Brain microvascular endothelial cell (primary cell): ENCODE measurements at places on chromosomes 7 and 10.
A peak's percentile ranks its signal among the peaks of the same experiment; 100 is the strongest.

DNA sequence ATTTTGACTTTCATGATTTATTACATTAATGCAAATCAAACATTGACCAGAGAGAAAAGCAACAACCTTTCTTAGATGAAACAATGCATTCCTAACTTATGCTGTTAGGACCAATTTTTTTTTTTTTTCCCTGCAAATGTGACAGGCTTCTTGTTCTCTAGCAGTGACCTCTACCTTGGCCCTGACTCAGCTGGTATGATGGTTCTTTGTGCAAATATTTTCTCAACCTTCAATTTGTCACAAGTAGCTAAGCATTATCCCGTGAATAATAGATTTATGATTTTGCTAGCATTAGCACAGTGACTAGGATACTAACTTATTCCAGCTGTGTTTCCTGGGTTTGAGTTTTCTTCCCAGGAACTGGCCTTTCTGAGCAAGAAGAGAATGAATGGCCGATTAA lies 64.9 kb downstream of the PPP1R9A start:
- DNase-seq, result peak; percentile 39

DNA sequence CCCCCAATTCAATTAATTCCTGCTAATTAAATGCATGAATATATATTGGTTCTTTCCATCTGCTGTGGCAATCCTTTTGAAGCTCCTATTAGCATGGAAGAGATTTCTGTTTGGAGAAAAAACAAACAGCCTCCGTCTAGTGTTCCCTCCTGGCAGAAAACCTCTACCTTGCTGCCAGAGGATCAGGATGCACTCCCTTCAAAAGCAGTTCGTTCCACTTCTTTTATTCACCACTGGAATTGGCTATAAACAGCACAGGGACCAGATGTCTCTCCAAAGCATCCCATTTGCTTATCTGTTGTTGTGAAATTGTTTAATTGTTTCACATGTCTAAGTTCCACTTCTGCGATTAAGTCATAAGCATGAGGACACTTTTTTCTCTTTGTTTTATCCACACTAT lies 77.8 kb upstream of the PTN start:
- no peak for DNase-seq

GRCh38 chr10:72689660-72690059 lies 2.3 kb upstream of the MCU start:
- no peak for DNase-seq

DNA sequence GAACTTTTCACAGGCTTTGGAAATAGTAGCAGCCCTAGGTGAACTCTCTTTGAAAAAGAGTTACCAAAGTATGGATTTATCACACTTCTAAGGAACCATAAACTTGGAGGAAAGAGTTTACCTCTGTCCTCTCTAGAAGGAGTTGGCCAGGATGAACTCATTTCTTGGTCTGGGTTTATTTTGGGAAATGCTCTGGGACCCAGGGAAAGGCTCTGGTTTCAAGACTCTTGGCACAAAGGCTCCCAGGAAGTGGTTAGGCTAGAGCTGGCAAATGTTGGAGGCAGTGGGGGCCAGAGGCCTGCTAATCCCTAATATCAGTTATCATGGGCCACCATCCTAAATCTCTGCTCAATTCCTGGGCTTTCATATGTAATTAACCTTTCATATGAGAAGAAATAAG lies 36.3 kb upstream of the CDK6 start:
- no peak for DNase-seq

DNA sequence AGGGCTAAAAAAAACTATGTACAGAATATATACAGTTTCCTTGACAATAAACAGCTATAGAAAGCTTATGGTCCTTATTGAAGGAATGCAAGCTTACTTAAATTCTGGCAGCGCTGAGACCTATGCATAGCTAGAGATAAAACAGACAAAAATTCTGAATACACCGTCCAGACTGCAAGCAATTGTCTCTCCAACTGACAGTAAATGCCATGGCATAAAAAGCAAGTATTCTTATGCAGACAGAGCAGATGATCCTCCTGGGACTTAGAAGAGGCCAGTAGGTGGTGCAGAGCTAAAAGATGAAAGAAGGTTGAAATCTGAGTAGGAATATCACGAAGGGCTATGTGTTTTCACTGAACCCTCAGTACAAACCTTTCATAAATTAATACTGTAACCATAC lies 157.0 kb upstream of the CACNA2D1 start:
- no peak for DNase-seq

- DNase-seq, result peak; percentile 93
Observed at GRCh38 chr10:99966306-99966705, 43.4 kb downstream of the DNMBP start.

DNA sequence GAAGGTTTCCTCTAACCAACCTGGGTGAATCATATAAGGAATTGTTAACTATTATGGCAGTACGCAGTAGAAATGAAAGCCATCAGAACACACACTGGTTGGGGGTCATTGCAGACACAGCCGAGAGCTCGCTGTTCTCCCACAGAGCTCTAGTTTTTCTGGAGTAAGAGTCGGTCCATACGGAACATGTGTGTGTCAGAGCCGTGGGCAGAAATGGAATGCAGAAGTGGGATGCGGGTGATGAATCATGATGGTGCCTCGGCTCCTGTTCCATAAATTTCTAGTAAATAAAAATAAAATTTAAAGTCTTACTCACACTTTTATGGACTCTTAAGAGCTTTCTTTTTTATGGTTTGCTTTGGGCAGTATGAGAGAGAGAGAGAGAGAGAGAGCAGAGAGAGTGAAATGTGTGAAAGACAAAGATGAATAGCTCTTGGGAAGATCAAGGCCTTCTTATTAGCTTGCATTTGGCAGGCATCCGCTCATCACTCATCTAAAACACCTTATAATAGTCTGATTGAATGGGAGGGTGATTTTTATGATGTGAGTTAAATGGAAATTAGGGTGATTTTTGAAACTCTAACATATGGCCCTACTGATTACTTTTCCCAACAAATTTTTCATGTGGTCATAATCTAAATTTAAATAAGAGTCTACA lies 98.8 kb upstream of the PFKP start:
- DNase-seq, result peak; percentile 32

DNA sequence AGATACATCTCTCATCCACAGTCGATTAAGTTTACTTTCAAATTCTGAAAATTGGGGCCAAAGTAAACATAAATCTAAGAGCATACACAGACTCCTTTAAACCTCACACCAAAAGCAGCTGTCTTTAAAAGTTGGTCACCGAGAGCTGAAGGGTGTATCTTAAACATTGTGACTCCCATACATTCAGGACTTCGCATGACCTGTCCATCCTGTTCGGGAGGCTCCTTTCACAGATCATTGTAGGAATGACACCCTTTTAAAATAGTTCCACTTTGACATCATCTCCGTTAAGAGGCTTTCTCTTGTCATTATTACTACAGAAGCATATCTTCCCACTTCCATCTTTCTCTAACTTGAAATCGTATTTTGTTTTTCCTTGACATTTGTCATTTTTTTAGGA lies 440.0 kb downstream of the DNAJB9 start:
- no peak for DNase-seq

GRCh38 chr7:40003597-40003996 lies 53.5 kb downstream of the CDK13 start:
- no peak for DNase-seq

DNA sequence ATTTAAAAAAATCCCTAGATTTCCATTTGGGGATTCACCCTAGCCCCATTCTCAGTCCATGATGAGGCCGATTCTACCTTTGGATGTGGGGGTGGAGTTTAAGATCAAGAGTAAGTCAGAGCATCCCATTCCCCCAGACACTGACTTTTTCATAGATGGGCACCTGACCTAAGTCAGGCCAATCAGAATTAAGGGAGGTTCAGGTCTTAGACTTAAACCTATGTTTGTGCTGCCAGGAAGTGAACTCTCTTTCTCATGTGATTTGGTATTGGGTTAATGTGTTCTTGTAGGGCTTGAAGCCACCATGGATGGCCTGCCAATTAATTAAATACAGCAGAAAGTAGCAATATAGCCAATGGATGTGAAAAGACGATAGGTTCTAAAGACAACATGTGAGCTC lies 30.1 kb downstream of the HOXA1 start:
- DNase-seq, result no peak

DNA sequence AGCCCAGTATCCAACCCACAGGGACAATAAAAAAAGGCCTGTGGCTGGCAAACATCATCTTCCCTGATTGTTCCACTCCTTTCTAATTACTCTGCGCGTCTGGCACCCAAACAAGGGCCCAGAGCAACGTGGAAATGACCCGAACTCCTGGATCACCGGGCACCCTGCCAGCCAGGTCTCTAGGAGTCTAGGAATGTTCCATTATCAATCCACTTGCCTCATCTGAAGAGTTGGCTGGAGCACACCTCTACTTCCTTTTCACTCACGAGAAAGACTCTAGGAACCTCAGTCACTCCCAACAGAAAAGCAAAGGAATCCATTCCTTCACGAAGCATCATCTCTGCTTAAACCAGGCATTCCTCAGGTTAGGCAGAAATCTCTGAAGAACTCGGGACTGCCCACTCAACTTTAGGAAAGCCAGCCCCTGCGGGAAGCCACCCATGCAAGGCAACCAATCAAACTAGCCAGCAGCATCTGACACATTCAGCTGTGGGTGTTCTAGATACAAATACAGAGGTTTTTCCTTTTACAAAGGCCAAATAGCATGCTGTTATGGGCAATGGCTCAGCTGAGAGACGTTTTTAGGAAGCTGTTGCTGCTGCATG lies 37.7 kb downstream of the ATXN7L1 start:
- DNase-seq, result no peak

DNA sequence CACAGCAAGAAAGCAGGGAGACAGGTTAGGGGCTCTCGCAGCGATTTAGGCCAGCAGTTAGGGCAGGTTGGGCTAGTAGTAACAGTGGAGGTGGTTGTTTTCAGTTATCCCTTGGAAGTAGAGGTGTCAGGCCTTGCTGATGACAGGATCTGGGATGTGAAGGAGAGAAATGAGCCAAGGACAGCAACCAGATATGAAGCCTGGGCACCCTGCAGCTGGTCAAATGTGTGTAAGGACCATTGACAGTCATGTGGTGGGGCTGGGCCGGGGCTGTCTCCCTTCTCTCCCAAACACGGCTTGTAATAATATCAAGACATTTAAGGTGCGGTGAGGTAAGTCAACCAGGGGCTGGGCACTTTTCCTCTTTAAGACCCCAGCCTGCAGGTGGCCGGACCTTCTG lies 112.5 kb upstream of the IGFBP3 start:
- DNase-seq, result no peak

DNA sequence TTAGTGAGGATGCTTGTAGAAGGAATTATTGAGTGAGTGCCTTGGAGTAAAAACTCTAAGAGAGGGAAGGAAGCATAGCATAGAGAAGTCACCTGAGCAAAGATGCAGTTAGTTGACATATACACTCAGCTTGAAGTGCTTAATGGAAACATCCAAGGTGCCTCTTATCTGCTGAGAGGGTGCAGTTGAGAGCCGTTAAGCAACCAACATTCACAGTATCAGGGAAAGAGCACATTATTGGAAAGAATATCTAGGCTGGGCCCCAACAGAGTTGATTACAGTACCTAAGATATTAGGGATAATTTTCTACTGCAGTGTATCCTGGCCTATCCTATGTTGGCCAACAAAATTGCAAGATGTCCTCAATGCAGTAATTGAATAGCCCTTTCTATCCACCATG lies 302.0 kb downstream of the ETV1 start:
- DNase-seq, result no peak

DNA sequence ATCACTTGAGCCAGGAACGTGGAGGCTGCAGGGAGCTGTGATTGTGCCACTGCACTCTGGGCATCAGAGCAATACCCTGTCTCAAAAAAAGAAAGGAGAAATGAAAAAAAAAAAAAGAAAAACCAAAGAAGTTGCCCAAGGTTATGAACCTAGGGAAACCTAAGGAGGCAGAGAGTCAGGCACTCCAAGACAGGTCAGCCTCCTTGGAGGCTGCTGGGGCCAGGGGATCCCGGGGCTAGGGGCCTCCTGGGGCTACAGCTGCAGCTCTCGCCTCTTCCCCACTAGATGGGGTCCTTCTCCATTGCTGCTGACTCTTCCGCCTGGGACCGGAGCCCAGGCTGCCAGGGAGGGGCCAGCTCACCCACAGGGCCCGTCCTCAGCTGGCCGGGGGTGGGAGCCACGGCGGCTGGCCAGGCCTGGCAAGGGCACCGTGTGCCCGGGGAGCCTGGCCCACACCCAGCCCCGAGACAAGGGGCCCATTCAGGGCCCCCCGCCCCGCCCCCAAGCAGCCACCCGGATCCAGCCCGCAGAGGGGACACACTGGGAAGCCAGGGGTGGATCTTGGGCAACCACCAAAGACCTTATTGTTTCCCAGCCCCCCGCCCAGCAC lies 1.7 kb upstream of the SPACDR start:
- peak; percentile 45 for DNase-seq

- DNase-seq, result no peak
Observed at GRCh38 chr7:74217455-74218342, 7.9 kb downstream of the LAT2 start.

DNA sequence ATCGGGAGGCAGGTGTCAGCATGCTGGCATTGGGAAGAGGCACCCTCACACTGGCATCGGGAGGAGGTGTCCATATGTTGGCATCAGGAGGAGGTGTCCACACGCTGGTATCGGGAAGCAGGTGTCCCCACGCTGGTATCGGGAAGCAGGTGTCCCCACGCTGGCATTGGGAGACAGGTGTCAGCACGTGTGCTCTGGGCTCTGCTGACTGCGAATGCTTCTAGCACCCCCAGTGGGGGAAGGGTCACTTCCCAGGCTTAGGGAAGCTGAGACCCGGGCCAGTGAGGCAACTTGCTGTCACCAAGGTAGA lies 92.5 kb upstream of the IKZF1 start:
- DNase-seq, result no peak

GRCh38 chr7:84271543-84271942 lies 77.0 kb upstream of the SEMA3A start:
- DNase-seq, result no peak

- DNase-seq, result peak; percentile 25
Observed at GRCh38 chr7:70325509-70326101, 727.3 kb downstream of the AUTS2 start.

DNA sequence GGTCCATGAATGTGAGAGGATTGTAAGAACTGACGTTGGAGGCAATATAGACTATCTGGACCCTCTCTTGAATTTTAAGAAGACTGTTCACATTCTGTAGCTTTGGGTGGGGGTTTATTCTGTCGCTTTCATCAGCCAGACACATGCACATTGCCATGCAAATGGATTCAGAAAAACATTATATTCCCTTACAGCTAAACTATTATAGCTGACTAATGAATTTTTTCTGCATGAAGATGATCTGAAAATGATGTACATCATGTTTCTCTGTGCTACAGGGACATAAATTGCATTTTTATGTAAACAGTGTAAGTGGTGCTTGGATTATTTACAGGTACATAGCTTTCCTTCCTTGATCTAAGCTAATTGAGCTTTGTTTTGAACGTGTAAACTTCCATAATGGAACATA lies 1.5 kb downstream of the MET start:
- no peak for DNase-seq

GRCh38 chr7:157276731-157277562 lies 59.9 kb upstream of the DNAJB6 start:
- peak; percentile 53 for DNase-seq

DNA sequence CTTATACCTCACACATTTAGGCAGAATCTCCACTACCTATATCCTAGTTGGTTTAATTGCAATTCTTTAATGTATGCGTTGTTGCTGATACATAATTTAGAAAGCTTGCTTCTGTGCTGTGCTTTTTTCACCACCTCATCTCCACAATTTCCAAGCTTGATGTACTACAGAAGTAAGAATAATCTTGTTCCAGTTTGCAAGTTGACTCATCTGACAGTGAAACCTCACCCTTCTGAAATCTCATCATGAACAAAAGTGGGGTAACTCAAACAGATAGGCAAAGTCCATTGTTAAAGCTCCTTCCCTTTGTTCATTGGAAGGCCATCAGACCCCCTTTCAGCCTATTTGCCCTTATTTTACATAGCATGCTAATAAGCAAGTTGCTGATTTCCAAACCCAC lies 13.6 kb downstream of the EIF4EBP2 start:
- DNase-seq, result no peak

- DNase-seq, result no peak
Observed at GRCh38 chr7:18889436-18889835, 228.0 kb downstream of the TWIST1 start.
